ENCODE measurements at places on chromosomes 5 and 9. TPM values are rescaled to one million over a fixed set of nuclear protein-coding genes. Genes with fewer than 3 reads are reported as not detected.

Gene TBC1D9B
- total RNA-seq: 64.1 TPM

DNA sequence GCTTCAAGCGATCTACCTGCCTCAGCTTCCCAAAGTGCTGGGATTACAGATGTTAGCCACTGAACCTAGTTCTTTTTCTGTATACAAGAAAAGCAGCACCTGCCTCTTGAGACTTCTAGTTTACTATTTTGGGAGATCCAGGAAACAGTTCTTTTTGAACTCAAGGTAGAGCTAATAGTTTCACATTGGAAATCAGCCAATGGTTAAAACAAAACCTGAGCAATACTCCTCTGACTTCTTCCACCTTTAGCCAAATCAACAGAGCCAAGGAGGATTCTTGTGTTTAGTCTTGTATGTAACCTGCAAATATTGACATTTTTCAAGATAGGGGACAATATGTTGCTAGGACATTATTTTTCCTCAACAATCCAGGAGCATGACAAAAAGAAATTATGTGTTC lies 349.4 kb downstream of the SH3GL2 start:
- DNase-seq: no peak

- no peak for DNase-seq
Observed at GRCh38 chr9:100287186-100287585, 65.6 kb downstream of the TEX10 start.

GRCh38 chr5:57246426-57246825 lies 72.6 kb downstream of the GPBP1 start:
- no peak for DNase-seq

DNA sequence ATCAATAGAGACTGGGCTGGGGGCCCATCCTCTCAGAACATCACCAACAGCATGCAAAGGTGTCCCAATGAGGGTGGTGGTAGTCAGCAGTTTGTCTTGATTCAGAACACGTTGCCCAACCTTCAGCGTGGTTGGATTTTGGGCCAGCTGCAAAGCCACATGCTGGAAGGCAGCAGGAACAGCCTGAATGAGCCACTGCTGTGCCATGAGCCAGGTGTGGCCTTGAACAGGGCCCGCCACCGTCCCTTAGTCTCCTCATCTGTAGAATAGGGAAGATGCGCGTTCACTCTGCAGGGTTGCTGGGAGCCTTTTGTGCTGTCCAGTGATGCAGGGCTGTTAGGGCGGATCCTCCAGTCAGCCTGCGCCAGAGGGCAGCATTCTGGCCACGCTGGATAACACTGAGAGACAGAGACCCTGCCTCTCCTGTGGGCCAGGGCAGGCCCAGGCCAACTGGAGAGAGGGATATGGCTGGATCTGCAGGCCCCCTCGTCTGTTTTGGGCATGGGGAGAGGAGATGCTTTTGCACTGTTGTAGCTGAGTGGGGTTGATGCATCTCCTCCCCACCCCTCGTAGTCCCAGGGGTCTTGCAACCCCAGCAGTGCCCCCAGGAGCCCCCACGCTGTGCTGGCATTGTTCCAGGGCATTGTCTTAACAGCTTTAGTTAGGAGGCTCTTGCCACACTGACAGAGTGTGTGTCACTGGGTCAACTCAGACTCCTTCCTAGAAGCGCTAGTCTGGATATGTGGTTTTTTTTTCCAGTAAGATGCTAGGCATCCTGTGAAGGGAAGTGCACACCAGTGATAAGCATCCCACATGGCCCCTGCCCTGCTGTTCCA lies 42.1 kb downstream of the SLC46A2 start:
- DNase-seq: no peak

- DNase-seq: no peak
Observed at GRCh38 chr9:131986576-131986975, 93.1 kb downstream of the MED27 start.

DNA sequence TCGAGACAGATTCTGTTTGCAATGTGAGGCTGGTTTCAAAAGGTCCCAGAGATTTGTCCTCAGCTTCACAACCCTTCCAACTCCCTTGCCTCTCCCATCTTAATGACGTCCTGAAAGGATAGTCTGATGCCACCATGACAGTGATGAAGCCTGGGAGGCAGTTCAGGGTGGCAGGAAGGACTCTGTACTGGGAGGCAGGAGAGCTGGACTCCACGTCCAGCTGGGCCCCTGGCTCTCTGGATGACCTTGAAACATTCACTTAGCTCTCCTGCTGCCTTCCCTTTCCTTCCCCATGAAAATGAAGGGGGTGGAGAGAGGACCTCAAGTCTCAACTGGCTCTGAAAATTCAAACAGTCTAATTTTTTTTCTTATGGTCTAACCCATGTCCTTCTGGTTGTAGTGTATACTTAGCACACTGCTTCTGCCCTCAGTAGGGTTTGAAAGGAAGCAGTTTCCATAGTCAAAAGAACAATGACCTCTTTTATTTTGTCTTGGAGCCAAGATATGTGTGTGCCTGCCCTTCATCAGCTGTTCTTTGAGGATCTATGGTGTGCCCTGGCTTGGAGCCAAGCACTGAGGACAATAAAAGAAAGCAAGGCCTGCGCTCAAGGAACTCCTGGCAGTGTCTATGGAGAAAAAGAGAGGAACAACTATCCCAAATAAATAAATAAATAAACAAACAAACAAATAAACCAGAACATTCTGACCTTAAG lies 188.3 kb downstream of the GRIA1 start:
- DNase-seq: no peak

GRCh38 chr5:23269981-23270380 lies 237.4 kb upstream of the PRDM9 start:
- DNase-seq: no peak

DNA sequence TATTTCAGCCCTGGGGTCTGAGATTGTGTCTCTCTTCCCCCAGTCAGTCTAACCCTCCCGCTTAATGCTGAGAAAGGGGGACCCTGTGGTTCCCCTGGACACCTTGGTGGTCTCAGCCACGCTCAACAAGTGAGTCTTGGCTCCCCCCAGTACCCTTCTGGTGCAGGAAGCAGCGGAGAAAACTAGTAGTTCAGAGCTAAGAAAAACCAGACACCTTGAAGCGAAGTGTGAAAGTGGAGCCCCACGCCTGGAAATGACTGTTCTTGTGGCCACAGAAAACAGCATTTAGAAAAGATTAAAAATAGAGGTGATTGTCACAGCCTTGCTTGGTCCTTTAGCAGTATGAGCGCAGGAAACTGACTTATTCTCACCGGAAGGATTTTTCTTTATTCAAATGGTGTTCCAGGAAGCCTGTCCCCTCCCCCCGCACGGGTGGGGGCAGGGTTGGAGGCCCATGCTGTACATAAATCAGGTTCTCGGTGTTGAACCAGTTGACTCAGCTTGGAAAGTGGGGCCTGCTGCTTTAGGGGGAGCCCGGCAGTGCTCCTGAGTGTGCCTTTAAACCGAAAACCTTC lies 8.1 kb downstream of the ARPC5L start:
- peak; percentile 90 for DNase-seq

GRCh38 chr5:146548781-146549449 lies 32.9 kb upstream of the GPR151 start:
- DNase-seq: no peak

Data from activated CD4-positive, alpha-beta memory T cell treated with anti-CD3 and anti-CD28 coated beads, Interleukin-2, amount 10 ng/mL, durations not matched to agents 7 days and 5 days (primary cell).